IPS-NIHi11 (cell line): ENCODE measurements at places on chromosomes 5 and 9.

DNA sequence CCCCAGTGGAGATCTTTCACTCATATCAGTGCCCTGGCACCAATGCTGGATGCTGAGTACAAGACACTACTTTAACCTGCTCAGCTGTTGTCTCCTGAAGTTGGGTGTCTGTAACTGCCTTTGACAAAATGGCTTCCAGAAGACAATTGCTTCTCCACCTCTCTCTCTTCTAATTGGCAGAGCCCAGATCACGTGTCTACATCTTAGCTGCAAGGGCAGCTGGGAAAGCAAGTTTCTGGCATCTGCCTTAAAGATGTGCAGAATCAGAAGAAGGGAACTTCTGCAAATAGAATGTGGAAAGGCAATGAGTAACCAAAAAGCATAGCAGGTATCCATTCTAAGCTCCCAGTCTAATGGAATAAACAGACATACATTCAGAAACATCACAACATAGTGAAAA lies 81.1 kb downstream of the PDZD2 start:
- no peak for DNase-seq

DNA sequence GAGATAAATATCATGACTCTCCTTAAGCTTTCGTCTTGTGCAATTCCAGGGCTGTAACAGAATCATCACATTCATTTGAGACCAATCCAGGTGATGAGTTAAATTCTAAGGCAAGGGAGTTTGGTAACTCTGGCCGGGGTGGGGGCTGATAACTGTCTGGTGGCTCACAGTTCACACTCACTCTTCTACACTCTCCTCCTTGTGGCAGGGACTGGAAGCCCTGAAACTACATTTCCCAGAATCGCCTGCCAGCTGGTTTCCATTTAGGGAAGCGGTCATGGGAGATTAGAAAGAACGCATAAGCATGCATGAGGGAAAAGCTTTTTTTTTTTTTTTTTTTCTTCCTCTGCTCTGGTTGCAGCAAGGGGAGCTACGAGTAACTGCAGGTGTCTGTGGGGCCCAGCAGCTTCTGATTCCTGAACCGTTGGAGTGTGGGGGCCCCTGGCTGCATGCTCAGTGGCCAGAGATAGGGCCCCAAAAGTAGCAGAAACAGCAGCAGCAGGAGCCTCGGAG lies 154.8 kb upstream of the TBC1D2 start:
- peak; percentile 66 for DNase-seq

DNA sequence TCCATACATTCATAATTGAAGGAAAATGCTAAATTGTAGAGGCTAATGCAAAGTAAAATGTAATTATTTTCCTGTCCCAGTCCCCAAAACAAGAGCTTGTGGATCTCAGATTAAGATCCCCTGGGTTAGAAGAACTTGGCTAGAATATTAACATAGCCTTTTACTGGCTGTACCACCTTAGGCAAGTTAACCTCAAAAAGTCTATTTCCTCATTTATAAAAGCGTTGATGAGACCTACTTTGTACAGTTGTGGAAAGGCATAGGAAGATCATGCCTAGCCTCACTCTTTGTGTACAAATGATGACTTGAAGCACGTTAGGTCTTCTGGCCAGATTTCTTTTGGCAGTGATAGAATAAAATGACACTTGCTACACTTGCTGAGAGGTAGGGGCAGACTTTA lies 97.2 kb downstream of the F2RL2 start:
- no peak for DNase-seq

GRCh38 chr5:175711472-175712312 lies 53.8 kb downstream of the HRH2 start:
- DNase-seq, result no peak

GRCh38 chr9:124471761-124472160 lies 21.5 kb downstream of the ADGRD2 start:
- DNase-seq, result no peak
